ENCODE measurements at places on chromosomes 6 and 20.

DNA sequence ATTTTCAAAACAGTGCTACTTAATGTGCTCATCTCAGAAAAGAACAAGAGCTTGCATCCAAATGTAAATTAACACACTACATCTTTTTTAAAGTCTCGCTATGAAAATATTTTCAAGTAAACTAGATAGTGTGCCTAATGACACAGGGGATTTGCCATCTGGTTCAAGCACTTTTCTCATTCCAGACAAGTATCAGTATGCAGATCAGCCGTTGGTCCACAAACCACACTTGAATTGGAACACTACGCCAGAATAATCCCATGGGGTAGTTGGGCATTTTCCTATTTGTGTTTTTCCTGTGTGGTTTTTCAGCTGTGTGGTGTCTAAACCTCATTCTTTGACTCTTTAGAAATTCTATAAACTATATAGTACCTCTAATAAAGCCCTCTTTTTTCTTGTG lies 256.2 kb downstream of the EPHA7 start:
- no peak for DNase-seq

GRCh38 chr20:24738058-24738775 lies 210.9 kb upstream of the CST7 start:
- no peak for DNase-seq

GRCh38 chr20:11686820-11687543 lies 230.7 kb upstream of the BTBD3 start:
- no peak for DNase-seq

DNA sequence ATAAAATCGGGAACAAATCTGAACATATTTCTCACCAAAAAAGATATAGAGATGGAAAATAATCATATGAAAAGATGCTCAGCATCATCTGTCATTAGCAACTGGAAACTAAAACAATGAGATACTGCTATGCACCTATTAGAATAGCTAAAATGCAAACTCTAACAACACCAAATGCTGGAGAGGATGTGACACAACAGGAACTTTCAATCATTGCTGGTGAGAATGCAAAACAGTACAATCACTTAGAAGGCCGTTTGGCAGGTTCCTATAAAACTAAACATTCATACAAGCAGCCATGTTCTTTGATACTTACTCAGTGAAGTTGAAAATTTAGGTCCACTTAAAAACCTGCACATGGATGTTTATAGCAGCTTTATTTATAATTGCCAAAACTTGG lies 67.0 kb downstream of the FAM50B start:
- no peak for DNase-seq

GRCh38 chr6:154367839-154368695 lies 11.5 kb upstream of the IPCEF1 start:
- no peak for DNase-seq

- DNase-seq: no peak
Measured at GRCh38 chr20:54078296-54078984, 8.0 kb upstream of the BCAS1 start.
